ENCODE measurements at places on chromosomes 12 and 14.

DNA sequence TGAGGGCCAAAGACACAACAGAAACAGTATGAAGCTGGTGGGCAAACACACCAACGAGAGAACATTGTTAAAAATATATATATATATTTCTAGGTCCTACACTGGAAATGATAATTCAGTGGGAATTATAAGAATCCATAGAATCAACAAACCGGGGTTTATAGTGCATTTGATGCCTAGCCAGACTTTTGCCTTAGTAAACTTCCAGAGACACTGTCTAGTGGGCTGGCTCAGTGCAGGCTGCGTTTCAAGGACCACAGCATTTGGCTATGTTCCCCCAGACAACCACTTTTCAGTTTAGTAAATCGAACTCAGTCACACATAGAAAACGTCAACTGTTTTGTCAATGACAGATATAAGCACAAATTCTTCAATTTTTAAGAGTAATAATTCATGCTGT is 41.9 kb downstream of the SLC38A4 start:
- DNase-seq = no peak

- DNase-seq = no peak
Measured at GRCh38 chr12:7869137-7869536, 3.6 kb downstream of the SLC2A14 start.

DNA sequence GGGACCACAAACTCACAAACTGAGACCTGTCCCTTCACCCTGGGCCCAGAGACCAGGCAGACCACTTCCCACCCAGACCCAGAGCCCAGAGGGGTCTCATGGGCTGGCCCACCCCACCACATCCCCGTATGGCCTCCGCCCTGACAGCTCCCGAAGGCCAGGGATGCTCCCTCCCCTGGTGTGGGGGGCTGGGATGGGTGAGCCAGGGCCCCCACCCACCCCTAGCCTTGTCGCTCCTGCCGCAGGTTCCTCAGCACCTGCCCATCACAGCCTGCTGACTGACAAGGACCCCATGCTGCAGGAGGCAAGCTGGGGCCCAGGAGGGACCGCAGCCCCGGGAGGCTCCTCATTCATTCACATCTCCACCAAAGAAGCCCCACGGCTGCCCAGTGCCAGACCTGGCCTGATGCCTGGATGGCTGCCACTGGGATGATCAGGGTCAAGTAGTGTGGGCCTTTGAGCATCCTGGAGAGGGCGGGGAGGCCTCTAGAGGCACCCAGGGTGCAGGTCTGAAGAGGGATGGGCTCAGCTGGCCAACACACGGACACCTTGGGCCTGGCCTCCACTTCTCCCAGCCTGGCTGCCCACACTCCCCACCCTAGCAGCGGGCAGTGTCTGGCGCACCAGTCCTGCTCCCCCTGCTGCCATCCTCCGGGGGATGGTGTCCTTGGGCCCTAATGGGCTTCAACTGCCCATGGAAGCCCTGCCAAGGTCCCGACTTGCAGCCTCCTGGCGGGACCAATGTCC is 24.7 kb upstream of the GPR132 start:
- DNase-seq = no peak

DNA sequence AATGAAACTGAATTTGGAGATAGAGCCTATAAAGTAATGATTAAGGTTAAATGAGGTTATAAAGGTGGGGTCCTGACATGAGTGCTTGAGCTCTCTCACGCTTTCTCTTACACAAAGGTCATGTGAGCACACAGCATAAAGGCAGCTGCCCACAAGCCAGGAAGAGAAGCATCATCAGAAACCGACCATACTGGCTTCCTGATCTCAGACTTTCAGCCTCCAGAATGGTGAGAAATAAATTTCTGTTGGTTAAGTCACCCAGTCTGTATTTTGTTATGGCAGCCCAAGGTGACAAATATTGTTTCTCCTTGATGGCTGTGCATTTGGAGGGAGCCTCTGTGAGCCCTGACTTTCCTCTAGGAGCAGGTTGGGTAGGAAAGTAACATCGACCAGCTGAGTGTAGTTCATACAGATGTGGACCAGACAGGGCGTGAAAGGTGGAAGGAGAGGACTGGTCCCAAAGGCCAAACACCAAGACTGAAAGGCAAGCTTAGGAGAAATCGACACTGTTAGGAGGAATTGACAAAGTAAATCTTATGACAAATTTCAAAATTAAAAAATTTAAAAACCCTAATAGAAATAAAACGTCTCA is 97.6 kb upstream of the SLC38A2 start:
- no peak for DNase-seq

DNA sequence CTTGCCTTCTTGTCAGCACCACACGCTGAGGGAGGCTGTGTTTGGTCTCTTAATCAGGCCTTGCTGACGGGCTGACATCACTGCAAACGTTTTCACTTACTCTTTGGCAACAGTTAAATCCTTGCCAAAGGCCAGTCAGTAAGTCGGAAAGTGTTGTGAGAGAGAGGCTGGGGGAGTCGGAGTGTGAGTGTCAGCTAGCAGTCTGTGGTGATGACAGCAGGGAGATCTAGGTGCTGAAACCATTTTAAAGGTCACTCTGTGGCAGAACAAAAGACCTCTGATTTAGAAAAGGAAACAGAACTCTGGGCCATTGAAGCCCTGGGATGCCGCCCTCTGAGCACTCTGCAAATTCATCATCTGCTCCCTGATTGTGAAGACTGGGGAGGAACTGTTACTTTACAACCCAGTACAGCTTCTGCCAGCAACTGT is 143.5 kb downstream of the PAX9 start:
- DNase-seq = no peak

DNA sequence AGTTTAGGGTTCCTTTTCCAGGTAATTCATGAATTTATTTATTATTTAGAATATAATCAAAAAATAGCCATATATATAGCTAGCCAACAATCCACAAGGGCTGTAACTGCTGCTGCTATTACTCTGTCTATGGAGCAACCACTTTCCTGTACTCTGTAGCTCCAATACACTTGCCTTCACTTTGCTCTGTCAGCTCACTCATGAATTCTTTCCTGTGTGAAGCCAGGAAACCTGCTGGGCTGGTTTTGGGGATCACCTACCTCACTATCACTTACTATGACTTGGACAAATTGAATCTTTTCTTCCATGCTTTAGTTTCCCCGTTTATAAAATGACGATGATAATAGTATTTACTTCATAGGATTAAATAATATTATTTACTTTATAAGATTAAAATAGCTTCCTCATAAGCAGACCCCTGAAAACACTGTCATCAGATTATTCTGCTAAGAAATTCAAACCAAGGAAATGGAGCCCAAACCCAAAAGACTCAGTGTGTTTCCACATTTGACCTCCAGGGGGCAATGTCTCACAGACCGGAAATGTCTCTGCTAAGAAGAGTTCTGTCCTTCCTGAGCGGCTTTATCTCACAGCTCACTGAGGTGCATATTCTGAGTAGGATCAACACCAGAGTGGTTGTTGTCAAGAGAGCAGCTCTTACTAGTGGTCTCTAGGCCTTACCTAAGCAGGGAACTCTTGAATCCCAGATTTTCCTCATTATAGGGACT is 457.1 kb downstream of the DAD1 start:
- no peak for DNase-seq

DNA sequence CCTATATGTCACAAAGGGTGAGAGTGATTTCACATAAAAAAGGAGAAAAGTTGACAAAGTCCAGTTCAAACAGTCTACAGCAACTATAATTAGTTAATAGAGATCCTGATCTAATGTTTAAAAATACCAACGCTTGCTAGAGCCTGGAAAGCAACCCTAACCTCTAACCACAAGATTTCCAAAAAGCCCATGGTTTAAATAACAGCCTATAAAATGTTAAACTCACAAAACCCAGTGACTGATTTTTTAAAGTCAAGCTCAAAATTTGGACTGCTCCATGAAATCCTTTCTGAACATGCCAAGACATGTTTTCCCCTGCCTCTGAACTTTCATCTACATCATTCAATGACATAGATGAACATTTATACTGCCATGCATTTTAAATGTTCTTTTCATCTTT is 81.6 kb downstream of the PLEKHG7 start:
- DNase-seq = no peak

- DNase-seq = no peak
Measured at GRCh38 chr12:82952946-82953345, 266.2 kb downstream of the TMTC2 start.

DNA sequence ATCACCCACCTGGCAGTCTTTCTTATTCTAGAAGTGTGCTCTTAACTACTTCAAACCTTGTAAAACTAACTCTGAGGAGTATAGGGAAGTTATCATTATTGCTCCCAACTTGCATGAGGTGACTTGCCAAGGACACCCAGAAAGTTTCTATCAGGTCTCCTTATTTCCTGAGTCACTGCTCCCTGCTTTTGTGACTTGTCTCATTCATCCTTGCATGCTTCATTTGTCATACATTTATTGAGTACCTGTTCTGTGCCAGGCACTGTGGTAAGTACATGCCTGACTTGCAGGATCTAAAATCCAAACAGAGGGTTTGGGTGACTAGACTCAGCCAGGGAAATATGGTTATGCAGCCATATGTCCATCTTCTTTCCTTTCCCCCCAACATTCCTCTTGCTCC is 25.5 kb downstream of the CFAP251 start:
- no peak for DNase-seq

DNA sequence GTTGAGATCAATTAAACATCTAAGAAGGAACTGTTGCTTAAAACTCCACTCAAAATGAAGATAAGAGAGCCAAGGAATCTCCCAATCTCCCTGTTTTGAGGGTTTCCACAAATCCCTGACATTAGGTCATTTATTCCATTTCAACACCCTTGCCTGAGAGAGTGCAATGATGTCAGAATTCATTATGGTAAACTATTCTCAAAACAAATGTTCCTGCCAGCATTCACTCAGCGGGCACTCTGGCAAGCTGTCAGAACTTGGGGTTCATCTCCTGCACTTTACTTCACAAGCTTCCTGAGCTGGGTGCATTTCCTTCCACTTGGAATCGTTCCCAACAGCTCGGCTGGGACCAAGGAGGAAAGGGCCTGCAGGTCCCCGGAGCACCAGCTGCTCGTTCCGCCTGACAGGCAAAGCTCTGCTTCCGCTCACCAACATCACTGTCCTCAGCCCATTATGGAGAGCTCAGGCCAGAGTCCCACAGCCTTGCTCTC is 117.8 kb downstream of the TTC7B start:
- DNase-seq = no peak

DNA sequence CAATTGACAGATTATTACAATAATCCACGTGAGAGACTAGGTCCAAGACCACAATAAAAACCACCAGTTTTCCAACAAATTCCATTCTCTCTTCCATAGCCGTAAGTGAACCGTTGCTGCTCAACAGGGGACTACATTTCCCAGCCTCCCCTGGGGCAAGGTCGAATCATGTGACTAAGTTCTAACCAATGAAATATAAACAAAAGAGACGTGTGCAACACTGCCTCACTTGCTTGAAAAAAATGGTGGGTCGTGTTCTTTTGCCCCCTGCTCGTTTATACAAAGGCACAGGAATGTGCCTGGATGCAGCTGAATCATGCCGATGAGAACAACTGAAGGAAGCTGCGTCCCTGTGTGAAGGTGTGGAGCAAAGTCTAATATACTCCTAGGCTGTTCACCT is 51.1 kb downstream of the HSPB8 start:
- no peak for DNase-seq

DNA sequence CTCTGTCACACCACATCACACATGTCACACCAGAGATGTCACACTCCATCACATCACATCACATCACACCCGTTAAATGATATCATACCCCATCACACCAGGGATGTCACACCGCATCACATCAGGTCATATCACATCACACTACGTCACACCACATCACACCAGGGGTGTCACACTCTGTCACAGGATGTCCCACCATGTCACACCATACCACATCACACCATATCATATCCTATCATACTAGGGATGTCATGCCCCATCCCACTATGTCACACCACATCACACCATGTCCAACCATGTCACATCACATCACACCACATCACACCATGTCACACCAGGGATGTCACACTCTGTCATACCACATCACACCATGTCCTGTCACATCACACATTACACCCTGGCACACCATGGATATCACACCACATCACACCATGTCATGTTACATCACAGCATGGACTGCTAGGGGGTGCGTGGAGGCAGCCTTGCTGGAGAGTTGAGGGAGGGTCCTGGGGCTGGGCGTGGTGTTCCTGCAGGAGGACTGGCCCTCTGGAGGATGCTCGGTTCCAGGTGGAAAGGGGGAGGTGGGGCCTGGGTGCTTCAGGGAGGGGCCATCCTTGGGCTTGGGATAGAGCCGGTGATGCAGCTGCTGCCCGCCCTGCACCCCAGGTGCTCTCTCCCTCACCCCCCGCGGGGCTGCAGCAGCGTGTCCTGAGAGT is 134.6 kb downstream of the TMEM121 start:
- DNase-seq = no peak

DNA sequence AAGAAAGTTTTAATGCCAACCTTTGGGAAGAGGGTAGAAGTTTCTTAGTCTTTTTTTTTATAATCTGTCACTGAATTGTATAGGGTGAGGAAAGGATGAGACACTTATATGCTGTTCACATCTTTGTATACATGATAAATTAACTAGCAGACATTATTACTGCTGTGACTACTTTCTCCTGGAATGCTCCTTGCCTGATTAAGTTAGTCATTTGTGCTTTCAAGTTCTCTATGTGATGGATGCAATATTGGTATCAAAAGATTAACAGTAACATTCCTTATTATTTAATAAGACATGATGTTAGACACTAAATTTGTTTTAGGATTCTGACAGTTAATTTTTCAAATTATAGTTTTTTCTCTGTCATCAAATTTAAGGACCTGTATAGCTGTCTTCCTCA is 223.4 kb upstream of the GARIN2 start:
- no peak for DNase-seq

GRCh38 chr12:106984588-106985137 is 2.3 kb downstream of the MTERF2 start:
- no peak for DNase-seq

DNA sequence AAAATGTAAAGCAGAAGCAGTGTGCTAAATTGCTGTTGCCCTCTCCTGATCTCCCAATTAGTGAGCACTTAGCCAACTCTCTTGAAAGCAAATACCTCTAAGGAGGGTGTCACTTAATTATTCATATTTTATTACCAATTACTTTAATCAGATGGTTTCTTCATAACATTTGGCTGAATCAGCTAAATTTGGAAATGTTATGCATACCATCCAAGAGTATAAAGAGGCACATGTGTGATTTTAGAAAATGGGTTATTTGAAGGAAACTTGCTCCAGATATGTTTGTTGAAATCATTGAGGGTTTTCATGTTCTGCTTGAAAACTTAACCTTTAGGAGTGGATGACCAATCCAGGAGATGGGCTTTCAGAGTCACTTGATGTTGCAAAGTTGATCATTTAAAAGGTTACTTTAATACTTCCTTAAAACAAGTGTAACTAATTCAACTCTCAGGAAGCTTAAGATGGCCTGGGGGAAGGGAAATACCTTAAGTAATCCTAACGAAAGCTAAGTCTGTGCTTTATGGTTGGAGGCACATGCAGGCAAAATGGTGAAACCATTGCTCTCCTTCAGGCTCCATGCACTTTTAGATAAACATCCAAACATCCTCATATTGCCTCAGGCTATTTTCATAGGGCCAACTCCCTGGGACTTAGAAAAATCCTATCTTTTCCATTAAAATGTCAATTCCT is 434.5 kb downstream of the MDGA2 start:
- no peak for DNase-seq
